ENCODE measurements at places on chromosomes 2 and 18.

DNA sequence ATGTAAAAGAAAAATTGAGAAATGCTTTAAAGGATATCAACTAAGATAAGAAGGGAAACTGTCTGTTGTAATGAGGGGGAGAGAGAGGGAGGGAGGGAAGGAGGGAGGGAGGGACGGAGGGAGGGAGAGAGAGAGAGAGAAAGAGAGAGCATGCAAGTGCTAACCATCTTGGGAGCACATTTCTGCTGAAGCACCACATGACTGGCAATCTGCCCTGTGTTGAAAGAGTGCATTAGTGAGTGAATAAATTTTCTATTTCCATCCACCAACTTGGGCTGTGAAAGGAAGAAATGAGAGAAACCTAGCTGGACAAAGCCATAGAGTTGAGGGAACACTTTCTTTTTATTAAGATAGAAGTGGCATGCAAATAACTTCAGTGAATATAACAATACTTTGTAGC is 110.7 kb downstream of the TMX3 start:
- no peak for DNase-seq

GRCh38 chr18:1037776-1038175 is 133.1 kb downstream of the ADCYAP1 start:
- no peak for DNase-seq

DNA sequence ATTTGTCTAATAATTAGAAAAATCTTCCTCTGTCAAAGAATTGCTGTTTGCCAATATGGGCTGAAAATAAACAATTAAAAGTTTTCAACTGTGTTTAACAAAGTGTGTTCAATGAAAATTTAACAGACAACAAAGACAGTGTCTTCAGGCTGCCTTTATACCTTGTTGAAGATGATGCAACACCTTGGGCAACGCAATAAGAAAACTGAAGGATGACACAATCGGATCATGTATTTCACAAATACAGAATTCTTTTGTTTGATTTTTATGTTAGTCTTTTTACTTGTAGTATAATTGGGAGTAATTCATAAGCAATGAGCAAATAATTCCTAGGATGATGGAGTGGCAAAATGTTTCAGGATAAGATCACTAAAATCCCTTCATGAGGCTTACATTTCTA is 27.8 kb downstream of the CHN1 start:
- DNase-seq = no peak

DNA sequence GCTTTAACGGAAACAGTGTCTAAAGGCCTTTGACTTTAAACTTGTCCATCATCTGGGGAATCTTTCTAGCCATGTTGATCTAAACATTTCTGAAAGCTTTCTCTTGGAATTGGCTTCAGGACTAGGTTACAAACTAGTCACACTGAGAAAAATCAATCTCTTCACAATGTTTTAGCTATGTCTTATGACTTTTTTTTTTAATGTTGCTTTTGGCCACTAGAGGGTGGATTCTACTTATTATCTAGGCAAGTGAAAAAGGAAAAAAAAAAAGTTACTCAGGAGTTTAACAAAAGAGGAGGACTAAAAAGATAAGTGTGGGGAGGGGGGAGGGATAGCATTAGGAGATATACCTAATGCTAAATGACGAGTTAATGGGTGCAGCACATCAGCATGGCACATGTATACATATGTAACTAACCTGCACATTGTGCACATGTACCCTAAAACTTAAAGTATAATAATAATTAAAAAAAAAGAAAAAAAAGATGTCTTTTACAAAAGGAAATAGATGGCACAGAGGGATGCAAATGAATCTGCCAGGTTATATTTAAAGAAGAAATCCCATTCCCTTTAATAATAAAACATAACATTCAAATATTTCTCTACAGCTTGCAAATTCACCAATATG is 160.4 kb upstream of the PID1 start:
- DNase-seq = peak; percentile 76

DNA sequence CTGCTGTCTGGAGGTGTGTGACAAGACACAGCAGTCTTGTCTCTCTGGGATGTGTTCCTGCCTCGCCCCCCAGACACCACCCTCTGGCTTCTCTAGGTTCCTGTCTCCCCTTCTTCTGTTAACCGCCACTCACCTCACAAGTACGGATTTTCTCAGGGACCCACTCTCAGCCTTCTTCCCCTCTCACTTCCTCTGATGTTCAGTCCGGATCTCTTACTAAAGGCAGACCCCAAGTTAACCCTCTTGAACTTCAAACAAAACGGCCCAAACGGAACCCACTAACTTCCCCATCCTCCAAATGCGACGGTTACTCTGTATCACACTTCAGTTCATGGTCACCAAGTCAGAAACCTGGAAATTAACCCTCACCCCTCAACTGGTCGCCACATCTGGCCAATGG is 32.0 kb downstream of the B4GALT6 start:
- DNase-seq = no peak

DNA sequence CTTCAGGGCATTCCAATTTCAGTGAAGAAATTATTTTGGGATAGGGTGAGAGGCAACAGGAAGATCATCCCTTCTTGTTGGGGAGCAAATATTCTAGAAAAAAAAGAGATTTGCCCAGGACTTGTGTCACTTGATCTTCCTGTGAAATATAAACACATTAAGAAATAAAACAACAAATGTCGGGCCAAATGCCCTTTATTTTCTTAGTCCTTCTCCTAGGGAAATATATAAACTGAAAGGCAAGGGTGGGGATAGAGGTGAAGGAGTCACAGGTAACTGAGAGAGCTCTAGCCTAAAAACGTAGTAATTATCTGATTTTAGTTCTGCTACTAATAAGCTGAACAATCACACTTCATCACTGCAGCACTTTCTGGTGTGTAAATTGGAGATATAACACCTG is 104.6 kb upstream of the ACVR1C start:
- no peak for DNase-seq

DNA sequence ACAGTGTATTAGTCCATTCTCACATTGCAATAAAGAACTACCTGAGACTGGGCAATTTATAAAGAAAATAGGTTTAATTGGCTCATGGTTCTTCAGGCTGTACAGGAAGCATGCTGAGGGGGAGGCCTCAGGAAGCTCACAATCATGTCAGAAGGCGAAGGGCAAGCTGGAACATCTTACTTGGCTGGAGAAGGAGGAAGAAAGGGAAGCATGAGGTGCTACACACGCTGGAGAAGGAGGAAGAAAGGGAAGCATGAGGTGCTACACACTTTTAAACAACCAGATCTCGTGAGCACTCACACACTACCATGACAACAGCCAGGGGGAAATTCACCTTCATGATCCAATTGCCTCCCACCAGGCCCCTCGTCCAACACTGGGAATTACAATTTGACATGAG is 95.3 kb upstream of the FAM110C start:
- DNase-seq = no peak

DNA sequence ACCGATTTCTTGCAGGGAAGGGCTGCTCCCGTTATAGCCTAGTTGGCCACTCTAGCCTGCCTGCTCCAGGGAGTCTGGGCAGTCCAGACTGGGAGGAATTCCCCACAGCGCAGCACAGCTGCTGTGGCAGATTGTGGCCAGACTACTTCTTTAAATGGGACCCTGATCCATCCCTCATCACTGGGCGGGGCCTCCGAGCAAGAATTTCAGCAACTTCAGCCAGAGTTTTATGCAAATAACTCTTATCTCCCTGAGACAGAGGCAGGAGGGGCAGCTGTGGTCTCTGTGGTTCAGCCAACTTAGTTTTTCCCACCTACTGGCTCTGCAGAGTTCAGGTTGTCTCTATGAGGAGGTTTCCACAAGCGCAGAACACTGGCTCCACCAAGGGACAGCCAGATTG is 1583.2 kb downstream of the SUCLG1 start:
- DNase-seq = no peak

GRCh38 chr2:64652231-64653108 is 1.2 kb downstream of the SERTAD2 start:
- peak; percentile 65 for DNase-seq

DNA sequence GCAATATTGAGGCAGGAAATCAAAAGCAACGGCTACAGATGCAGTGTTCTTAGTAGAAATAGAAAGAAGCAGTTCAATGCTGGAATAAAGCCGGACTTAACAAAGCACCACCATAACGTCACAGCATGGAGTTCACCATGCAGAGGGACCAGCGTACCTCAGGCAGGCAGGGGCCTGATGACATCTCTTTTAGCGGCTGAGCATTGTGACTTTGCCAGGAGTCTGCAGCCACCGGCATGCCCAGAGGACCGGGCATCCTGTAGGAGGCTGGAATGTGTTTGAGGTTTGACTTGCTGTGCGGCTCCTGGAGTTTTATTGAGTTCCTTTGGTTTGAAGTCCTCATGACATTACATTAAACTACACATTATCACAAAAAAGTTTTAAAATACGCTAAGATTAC is 139.8 kb downstream of the UXS1 start:
- DNase-seq = no peak

DNA sequence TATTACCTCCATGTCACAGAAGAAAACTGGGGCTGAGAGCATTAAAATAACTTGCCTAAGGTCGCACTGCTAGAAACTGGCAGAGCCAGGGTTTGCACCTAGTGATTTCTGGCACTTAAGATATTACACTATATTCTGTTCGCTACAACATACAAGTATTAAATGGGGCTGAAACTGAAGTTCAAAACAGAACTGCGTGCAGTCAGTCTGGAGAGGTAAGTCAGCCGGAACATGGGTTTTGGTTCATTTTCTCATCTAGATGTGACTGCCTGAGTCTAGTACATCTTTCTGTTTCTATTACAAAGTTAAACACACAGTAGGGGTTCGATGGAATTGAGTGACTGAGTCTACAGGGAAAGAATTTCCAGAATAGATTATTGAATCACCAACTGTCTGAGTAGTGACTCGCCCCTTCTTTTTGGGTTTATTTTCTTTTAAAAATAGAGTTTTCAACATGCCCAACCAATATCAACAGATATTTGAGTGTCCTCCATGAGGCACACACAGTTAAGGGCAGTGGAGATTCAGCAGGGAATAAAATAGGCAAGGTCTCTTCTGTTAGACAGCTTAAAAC is 150.8 kb downstream of the RNF152 start:
- no peak for DNase-seq

GRCh38 chr2:11764359-11764758 is 17.9 kb downstream of the LPIN1 start:
- no peak for DNase-seq

- DNase-seq = peak; percentile 67
Measured at GRCh38 chr2:71510196-71510807, 56.9 kb downstream of the DYSF start.

GRCh38 chr2:173978447-173978846 is 13.3 kb upstream of the SP3 start:
- DNase-seq = no peak

GRCh38 chr18:57281519-57281918 is 70.8 kb upstream of the ST8SIA3 start:
- DNase-seq = no peak

- DNase-seq = no peak
Measured at GRCh38 chr2:196046123-196046917, 22.3 kb downstream of the DNAH7 start.

GRCh38 chr2:191664823-191665677 is 12.9 kb upstream of the NABP1 start:
- no peak for DNase-seq

- DNase-seq = no peak
Measured at GRCh38 chr2:143649226-143649740, 520.1 kb downstream of the ARHGAP15 start.

- no peak for DNase-seq
Measured at GRCh38 chr18:68284236-68284780, 430.6 kb downstream of the TMX3 start.

- no peak for DNase-seq
Measured at GRCh38 chr18:2792395-2792794, 54.4 kb upstream of the EMILIN2 start.

- no peak for DNase-seq
Measured at GRCh38 chr2:69945441-69945840, 16.0 kb downstream of the ASPRV1 start.

DNA sequence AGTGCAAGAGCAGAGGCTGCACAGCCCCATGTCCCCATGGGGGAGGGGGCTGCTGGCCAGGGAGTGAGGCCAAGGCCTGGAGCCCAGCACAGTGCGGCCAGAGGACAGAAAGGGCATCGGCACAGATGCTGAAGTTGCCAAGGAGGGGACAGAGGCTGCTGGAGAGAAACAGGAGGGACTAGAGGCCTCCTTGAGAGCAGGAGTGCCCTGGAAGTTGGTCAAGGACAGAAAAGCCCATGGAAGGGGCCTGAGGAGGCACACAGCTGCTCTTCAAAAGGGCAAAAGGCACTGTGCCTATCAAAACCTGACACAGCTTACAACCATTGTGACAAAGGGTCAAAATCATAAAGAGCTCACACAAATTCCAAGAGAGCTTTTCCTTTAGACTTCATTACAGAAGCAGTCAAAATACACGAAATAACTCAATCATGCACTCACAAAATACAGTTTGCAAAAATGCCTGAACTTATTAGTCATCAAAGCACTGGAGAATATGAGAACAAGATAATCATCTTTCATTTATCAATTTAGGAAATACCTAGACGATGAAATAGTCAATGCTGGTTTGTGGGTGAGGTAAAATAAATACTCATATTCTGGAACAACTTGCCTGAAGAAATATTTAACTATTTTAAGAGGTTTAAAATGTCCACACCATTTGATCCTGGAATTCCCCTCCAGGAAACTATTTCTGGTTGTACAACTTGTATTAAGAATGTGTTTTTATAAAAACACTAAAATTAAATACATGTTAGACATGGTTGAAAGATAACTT is 79.6 kb downstream of the USP40 start:
- peak; percentile 92 for DNase-seq

GRCh38 chr2:33230842-33231241 is 245.6 kb upstream of the RASGRP3 start:
- no peak for DNase-seq

DNA sequence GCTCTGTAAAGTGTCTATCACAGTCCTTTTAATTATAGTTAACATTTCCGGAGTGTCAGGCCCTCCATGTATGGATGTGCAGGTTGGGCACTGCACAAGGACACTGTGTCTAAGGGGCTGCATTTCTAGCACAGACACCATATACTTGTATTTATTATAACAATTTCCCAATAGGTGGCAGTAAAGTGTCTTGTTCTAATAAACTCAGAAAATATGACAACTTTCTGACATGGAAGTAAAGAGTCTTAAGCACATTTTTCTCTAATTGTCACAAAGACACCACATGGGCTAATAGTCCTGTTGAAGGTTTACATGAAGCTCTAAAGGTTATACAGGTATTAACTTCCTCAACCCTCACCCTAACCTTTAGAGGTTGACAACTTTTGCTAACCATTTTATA is 156.6 kb downstream of the DYSF start:
- DNase-seq = peak; percentile 62

DNA sequence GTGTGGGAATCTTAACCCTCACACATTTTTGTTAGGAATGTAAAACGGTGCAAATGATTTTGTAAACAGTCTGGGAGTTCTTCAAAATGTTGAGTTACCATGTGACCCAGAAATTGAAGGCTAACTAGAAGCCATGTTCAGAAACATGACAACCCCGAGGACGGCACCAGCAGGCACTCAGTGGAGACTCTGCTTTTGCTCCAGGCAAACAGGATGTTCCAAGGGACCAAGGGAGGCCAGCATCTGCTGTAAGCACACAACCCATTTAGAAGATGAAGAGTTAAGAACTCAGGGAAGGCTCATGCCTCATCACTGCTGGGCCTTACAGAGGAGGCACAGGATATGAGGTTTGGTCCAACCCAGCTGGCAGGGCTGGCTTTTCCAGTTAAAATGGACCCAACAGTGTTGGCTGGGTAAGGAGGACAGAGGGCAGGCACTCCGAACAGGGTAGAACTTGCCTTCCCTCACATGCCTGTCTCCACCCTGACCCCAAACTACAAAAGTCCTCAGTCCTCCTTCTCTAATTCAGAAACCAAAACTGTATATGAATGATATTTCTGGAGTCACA is 23.6 kb downstream of the PARD6G start:
- no peak for DNase-seq

- DNase-seq = no peak
Measured at GRCh38 chr18:77178559-77178958, 46.0 kb upstream of the MBP start.
